ENCODE measurements at places on chromosomes 2 and 18.

DNA sequence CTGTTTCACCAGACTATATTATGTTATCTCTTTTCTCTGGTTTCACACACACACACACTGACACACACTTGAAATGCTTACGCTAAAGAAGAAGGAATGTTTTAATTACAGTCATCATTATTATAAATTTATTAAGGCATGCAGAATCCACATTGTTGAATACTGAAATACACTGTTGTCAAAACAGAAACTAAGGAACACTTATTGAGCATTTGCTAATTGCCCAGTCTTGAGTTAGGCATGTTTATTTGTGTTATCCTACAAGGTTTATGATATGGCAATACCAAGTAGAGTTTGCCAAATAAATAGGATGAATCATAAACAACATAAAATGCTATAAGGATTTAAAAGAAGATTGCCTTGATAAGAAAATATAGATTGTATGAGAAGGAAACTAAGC, 917.0 kb upstream of the PIK3C3 start:
- no peak for DNase-seq

DNA sequence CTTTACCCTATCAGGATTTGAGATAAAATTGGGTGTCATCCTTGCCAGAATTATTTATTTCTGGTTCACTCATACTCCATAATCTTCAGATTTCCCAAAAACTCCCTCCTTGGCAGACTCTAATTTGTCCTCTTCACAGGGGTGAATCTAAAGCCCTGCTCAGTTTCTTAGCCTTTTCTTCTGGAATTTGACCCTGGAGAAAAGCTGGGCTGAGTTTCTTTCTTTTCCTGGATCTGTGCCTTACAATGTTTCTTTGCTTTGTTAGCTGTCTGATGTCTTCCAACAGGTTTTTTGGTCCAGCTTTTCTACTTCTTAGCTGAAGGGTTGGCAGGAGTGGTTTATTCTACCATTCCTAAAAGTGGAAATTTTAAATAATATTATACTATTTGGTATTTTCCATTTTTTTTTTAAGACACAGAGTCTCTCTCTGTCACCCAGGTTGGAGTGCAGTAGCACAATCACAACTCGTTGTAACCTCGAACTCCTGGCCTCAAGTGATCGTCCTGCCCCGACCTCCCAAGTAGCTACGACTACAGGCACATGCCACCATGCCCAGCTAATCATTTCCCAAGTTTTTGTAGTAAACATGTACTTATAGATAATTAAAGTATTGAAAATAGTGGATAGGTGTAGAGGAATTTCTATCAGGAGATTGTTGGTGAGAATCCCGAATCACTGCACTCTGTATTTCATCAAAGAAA, 138.4 kb upstream of the TWIST2 start:
- DNase-seq = no peak

- no peak for DNase-seq
Measured at GRCh38 chr2:33011941-33012340, 65.2 kb downstream of the LTBP1 start.

DNA sequence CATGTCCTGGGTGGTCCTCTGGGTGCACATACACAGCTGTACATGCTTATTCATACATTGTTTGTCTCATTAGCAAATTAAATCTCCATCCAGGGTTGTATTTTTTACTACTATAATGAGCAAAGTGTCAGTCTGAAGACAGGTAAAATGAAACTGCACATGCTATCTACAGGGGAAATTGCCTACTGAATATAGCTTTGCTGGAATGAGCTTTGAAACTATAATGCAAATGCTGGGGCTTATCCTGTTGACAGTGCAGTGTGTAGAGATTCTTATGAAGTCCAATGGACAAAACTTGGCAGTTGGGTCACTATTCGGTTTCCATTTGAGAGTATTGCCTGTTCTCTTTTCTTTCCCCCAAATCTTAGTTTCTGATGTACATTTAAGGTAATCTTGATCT, 292.8 kb upstream of the LRP1B start:
- DNase-seq = no peak

DNA sequence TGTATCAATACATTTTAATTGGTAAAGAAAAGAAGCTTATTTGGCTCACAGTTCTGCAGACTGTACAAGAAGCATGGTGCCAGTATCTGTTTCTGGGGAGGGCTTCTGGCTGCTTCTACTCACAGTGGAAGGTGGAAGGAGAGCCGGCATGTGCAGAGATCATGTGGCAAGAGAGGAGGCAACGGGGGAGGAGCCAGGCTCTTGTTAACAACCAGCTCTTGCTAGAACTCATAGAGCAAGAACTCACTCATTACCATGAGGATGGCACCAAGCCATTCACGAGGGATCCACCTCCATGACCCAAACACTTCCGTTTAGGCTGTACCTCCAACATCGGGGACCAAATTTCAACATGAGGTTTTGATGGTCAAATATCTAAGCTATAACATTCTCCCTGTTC, 7.5 kb downstream of the PARD6G start:
- DNase-seq = no peak

GRCh38 chr2:28354920-28355520, 37.6 kb upstream of the FOSL2 start:
- DNase-seq = no peak

- DNase-seq = no peak
Measured at GRCh38 chr2:3659447-3660432, 1.7 kb downstream of the ALLC start.

DNA sequence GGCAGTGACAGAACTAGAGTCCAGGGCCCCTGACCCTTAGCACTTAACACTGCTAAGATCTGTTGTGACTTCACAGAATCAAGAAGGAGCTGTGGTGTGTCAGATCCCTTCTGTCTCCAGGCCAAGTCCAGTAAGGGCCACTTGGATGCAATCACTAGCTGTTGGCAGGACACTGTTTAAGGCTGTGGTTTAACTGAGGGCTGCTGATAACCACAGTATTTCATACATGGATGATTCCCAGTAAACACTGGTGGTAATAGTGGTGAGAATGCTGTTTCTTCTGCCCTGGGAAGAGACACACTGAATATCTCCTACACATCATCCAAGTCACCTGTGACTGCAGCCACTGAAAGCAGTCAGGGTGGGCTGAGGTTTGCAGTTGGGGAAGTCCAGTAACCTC, 77.7 kb upstream of the FBXO11 start:
- DNase-seq = no peak

GRCh38 chr2:59824314-59824713, 729.1 kb downstream of the BCL11A start:
- DNase-seq = no peak

DNA sequence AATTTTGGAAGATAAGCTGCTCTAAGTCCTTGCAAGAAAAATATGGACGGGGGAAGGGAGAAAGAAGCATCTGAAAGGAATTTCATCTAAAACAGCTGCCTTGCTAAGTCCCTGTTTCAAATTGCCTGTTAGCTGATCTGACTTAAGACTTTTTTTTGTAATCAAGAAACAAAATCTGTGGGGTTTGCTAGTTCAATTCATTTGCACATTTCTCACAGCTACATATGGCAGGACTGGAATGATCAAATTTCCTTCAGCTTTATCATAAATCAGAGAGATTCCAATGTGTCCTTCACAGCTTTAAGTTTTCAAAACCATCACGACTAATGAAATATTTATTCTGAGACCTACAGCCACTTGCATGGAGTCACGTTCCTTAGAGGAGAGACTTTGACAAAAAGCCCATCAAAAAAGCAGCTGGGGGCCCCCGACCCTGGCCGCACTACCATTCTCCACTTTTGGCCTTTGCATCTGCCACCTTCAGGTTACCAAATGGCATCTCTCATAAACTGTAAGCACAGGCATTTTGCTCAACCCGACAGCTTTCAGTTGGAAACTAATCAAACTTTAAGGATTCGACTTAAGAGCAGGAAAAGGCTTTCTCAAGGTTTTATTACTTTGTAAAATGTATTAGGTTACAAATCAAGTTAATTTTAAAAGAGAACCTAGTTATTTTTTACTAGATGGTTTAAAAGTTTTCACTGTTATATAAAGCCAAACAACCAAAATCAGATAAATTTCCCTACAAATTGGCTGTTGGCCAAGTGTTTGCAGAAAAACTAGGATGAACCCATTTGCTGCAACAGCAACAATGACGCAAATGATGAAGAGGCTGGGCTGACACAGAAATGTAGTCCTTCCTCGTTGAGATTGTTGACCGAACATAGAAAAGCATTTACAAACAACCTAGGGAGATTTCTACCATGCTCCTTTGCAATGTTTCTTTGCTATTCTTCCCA, 100.4 kb upstream of the RND3 start:
- no peak for DNase-seq

- no peak for DNase-seq
Measured at GRCh38 chr18:37314534-37314933, 251.1 kb downstream of the CELF4 start.

DNA sequence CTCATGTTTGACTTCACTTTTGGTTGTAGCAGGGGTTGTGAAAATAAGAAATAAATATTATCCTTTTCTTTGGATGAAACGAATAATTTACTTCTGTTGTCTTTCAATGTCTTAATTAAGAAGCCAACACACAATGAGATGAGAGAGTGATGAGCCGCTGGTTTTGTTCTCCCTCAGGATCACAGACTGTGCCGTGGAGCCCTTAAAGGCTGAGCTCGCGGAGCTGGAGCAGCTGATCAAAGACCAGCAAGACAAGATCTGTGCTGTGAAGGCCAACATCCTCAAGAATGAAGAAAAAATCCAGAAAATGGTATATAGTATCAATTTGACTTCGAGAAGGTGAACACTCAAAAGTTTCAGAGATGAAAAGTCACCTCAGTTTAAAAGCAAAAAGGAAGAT, 28.1 kb upstream of the ASB1 start:
- DNase-seq = no peak

- no peak for DNase-seq
Measured at GRCh38 chr2:55875434-55876135, 48.0 kb downstream of the EFEMP1 start.

GRCh38 chr2:183035954-183036669, 2.1 kb downstream of the NCKAP1 start:
- DNase-seq = no peak

- DNase-seq = no peak
Measured at GRCh38 chr2:173571021-173571821, 216.5 kb downstream of the CDCA7 start.

GRCh38 chr2:30243231-30243630, 11.9 kb downstream of the LBH start:
- no peak for DNase-seq

- DNase-seq = no peak
Measured at GRCh38 chr2:54755641-54756326, 32.3 kb downstream of the EML6 start.
